HS-5 (cell line): ENCODE measurements at places on chromosomes 7 and 10.
A peak's percentile ranks its signal among the peaks of the same experiment; 100 is the strongest.

DNA sequence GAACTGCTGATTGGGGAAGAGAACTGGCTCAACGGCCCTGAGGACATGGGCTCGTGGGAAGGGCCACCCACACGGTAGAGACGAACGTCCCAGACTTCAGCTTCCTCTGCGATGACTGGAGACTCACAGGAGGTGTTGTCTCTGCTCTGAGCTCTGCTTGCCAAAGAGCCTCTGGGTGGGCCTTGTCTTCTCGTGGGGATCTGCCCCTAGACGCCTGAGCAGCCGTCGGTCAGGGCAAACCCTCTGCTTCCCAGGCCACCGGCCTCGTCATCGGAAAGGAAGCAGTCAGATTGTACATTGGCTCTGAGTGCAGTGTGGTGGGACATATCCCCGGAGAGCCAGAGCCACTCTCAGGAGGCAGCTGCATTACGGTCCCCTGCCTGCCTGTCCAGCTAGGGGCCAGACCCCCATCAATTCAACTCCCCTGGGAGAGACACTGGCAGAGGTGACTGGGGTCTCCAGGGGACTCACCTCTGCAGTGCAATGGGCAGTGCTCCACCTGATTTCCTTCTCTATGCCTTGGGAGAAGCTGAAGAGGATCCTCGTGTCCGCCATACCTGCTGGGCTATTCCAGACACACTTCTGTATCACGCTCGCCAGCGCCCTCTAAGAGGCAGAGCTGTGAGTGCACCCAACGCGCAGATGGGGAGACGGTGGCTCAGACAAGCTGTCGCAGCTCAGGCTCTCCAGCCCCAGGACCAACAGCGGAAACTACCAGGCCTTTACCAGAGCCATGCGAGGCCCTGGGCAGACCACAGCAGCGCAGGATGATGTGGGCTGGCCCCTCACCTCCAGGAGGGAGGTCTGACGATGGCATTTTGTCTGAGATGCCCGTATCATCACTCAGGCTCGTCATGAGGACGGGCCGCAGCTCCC lies 227.4 kb downstream of the TCERG1L start:
- DNase-seq = no peak

GRCh38 chr7:125383324-125383723 lies 453.7 kb upstream of the POT1 start:
- DNase-seq = no peak

DNA sequence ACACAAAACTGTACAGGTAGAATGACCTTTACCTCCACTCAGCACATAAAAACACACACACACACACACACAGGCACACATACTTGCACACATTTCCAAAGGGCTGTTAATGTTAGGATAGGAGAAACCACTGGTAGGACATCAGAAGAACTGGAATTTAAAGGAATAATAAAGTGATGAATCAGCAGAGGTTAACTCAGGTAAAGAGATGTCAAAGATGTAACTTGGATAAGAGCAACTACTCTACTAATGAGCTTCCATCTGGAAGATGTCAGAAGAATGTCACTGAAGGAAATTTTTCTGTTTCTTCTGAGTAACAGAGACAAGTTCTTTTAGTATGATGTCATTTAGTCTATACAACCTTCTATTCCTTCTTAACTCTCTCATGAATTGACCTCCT lies 26.4 kb upstream of the GPR37 start:
- no peak for DNase-seq

GRCh38 chr7:51160990-51161615 lies 155.5 kb downstream of the COBL start:
- DNase-seq = no peak

GRCh38 chr10:46992803-46993561 lies 81.8 kb downstream of the PTPN20 start:
- peak; percentile 16 for DNase-seq

DNA sequence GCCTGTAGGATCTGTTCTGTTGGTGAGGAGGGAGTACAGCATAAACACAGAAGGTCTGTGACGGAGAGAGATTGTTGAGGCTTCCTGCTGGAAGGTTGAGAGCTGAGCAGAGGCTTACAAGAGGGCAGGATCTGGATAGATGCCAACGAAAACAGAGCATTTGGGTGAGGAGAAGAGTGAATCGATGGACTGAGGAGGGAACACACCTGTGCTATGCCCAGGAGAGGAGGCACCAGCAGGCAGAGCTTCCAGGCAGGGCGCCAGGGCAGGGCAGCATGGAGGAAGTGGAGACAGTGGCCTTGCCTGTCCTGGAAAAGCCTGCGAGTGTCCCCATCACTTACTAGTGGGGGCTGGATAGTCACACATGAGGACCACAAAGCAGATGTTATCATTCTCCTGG lies 282.9 kb downstream of the PAXIP1 start:
- no peak for DNase-seq

DNA sequence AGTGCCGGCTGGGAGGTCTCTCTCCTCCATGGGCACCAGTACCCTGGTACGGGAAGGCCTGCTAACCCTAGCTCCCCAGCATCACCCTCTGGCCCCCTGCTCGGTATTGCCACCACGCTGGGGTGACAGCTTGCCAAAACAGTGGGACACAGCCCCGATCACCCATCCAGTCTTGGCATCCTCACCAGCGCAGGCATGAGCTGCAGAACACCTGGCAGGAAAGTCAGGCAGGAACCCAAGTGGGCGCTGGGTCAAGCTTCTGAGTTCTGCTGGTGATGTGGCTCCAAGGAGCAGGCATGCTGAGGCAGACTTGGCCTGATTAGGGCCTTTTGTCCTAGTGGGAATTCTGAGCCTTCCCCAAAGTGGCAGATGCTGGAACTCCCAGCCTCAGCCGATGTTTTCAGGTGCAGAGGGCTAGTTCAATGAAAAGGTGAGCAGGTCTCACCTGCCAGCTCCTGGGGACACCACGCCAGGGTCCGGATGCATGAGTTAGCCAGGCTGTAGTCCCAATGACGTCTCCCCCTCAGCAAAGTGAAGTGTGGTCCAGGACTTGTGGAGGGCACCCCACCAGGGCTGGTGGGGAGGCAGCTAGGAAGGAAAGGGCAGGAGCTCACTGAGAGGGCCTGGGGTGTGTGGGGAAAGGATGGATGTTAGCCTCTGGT lies 8.5 kb upstream of the ZNF22 start:
- DNase-seq = no peak

GRCh38 chr10:117130862-117131375 lies 7.2 kb downstream of the VAX1 start:
- DNase-seq = no peak

DNA sequence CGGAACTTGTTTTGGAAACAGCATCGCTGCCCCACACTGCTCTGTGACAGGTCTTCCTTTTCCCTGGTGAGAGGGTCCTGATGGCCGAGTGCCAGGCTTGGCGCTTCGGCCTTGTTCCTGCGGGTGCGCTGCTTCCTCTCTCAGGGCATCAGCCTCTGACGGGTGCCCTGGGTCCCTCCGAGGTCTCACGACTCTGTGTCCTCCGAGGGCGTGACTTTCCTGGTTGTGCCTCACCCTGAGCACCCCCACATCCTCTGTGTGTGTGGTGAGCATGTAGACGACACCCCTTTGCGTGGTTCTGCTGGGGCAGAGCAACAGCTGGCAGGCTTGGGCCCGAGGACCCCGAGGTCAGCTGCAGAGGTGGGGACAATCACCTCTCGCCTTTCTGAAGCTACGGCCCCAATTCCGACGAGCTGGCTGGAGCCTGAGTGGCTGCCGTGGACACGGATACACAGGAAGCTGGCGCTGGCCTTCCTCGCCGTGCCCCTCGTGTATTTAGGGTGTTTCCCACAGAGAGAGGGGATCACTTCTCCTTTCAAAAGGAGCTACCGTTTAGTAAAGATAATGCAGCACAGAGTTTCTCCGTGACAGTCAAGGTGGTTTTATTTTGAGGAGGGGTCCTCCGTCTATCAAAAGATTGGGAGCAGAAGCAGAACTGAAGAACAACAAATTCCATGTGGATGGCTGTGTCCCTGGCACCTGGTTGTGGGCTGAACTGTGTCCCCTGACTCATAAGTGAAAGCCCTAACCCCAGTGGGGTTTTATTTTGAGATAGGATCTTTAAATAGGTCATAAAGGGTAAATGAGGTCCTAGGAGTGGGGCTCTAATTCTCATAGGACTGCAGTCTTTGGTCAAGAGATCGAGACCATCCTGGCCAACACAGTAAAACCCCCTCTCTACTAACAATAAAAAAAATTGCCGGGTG lies 36.2 kb upstream of the PITRM1 start:
- DNase-seq = no peak

- DNase-seq = no peak
Observed at GRCh38 chr7:37363536-37364491, 84.8 kb downstream of the ELMO1 start.

DNA sequence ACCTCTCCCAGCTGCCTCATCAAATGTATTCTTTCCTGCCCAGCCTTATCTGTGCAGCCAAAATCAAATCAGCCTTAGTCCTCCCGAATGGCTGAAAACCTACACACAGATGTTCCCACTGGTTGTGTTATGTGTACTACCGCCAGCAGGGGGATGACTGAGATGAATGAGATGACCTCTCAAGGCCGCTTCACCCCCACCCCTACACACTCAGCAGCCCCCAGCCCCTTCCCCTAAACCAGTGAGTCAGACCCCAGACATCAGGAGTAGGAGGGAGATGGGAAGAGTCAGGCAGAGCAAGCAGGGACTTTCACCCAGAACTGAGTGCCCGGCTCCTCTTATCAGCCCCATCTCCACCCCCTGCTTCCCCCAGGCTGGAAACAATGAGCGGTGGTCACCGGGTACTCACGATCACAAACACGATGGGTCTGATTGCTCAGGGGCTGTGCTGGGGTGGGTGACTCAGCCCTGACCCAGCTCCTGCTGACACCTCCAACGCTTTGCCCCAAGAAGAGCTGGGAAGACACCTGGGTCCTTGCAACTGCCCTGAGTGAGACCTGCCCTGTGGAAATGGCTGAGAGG lies 6.5 kb upstream of the C10orf105 start:
- DNase-seq = no peak

DNA sequence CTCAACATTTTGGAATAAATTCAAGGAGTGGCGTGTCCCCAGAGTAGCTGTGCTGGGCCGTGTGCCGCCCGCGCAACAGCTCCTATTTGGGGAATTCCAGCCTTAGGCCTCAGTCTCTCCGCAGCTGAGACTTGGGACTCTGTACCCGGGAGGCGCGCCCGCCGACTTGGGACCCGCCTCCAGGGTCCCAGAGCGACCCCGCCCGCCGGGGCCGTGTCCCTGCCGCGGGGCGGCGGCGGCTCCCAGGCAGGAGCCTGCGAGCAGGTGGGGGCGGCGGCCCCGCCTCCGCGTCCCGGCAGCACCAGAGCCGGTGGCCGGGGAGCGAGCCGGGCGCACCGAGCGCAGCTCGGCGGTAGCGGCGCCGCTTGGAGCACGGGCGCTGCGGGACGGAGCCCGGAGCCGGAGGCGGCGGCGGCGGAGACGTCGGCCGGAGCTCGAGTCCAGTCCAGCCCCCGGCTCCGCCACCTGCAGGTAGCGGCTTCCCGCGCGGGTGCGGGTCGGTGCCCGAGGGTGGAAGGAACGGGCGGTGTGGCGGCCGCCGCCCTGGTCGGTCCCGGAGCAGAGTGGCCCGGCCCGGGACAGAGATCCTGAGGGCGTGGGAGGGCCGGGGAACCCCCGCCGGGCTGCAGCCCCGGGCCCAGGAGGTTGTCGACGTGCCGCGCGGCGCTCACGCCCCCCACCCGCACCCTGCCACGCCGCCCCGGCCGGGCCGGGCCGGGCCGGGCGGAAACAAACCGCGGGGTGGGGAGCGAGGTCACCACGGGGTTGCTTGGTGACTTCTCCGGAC lies at the start of gene WIPF3:
TSS of gene WIPF3 (plus strand) at position 301 of the 787 bp plus-strand sequence. CDS start 28,217 bp downstream, outside the sequence.
- DNase-seq = no peak

- peak; percentile 95 for DNase-seq
Observed at GRCh38 chr7:142556740-142557139, 192.5 kb upstream of the PRSS1 start.

DNA sequence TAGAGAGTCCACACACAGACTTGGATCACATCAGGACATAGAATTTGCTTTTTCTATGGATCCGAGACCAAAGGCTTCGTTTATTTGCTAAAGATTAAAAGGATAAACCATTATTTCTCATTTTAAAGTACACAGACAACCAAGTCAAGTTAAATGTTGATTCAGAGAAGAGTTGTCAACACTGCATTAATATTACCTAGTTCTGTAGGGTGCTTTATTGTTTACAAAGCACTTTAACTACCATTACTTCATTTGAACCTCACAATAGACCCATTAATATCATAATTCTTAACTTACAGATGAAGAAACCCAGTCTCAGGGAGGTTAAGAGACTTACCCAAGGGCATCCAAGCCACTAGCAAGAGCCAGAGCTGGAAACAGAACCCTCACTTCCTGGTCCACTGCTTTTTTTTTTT lies 43.2 kb upstream of the GSAP start:
- no peak for DNase-seq

GRCh38 chr7:81616951-81617350 lies 152.9 kb downstream of the HGF start:
- DNase-seq = no peak

DNA sequence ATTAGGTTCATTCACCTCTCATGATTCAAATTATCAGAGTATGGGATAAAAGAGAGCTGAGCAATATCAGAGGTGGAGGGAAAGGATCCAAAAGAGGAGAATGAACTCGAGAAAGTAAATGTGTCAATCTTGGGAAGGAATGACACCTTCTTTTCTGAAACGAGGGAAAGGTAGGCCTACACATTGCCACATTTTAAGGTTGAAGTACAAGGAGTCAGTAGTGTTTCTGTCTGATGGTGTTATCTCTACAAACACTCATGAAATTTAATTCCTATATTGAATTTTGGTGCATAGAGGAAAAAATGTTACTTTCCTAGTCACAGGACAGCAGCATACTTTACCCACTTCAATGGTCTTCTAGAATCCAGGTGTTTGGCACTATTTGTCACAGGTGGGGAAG lies 90.2 kb downstream of the DNAJB9 start:
- no peak for DNase-seq

DNA sequence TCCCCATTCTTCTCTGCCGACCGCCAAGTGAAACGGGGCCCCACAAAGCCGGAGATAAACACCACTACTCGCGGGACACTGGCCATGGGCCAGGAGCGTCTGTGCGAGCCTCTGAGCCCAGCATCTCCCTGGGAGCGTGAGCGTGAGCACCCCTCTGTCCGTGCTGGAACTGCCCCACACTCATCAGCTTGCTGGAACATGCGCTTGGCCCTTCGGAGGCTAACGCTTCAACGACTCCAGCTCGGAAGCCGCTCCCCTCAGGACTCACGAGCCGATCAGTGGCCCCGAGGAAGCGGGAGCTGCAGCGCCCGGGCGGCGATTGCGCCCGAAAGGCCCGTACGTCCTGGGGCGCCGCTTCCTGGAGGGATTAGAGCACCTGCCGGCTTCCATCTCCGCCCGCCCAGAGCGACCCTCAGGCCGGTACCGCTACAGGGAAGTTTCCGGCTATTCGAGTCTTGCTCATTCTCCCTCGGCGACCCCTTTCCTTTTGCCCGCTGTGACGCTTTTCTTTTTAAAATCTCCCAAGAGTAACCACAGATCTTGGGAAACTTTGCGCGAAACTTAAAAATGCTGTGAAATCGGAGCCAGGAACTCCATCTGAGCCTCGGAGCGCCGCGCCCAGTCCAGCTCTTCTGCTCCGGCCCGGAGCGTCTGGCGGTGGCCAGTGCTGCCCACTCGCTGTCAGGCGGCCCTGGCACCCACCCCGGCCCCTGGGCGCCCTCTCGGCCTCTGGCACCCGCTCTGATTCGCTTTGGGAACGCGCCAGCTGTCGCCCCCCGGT lies 1.0 kb downstream of the TLL2 start:
- DNase-seq = no peak

- DNase-seq = no peak
Observed at GRCh38 chr7:153027210-153027609, 267.7 kb downstream of the ACTR3B start.
